K562 (cell line): ENCODE measurements at places on chromosomes 1 and 21. TPM values are rescaled to one million over a fixed set of nuclear protein-coding genes. Genes with fewer than 3 reads are reported as not detected.

GRCh38 chr21:34331726-34332125 lies 32.1 kb upstream of the KCNE2 start:
- DNase-seq: no peak

IGSF8 gene
- total RNA-seq: 11.7 and 12.5 TPM in 2 replicates

- no peak for DNase-seq
Measured at GRCh38 chr1:179794669-179795068, 51.6 kb downstream of the FAM163A start.

DNA sequence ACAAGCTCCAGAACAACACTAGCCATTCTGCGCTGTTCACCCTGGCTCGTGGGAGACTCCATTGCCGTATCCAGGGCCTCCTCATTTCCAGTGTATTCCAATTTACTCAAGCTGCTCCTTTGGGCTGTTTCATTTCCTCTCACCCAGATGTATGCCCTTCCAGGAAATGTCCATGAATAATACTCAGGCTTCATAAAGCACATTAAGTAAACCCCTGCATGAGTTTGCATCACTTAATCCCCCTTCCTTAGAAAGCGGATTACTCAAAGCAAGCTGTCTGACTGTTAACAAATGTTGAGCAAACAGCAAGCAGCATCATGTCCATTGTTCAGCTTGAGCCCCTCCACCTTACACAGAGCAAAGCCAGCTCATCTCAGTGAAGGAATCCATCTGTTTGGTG lies 403.6 kb upstream of the PBX1 start:
- DNase-seq: no peak

- peak; percentile 74 for DNase-seq
Measured at GRCh38 chr1:46248122-46248920, 758 bp downstream of the RAD54L start.

MSH4 gene
- 0.13 and 0.16 TPM in 2 replicates for total RNA-seq

- DNase-seq: no peak
Measured at GRCh38 chr1:23224739-23225648, 7.7 kb upstream of the HTR1D start.

DNA sequence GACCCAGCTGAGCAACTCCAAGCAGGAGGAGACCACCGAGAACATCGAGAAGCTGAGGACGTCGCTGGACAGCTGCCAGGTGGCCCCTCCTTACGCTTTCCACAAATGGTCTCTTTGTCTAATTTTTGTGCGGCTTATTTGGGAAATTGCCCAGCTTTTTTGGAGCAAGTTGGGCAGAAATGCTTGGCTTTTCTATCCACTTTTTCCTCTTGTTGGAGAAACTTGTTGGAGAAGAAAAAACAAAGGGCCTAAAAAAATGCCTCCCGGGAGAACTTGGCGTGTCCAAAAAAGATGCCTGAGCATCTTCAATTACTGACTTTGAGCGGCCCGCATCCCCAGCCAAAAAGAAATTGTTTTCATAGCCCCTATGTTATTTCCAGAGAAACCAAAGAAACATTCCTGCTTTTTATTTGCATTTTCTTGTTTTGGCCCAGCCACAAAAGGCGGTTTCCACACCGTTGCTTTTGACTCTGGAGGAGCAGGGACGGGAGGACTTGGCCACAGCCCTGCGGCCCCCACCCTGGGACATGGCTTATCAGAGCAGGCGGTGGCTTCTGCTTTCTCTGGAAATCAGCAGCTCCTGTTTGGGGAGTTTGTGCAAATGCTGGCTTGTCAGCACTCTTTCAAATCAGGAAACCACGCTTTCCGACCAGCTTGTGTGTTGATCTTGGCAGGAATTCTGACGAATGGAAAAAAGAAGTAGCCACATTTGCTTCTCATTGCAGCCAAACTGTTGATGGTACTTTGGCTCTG lies 81.2 kb upstream of the EFHD2 start:
- peak; percentile 53 for DNase-seq

S100A7 gene
- not detected in 2 replicates for total RNA-seq
